ENCODE measurements at places on chromosomes 11 and 22.
A peak's percentile ranks its signal among the peaks of the same experiment; 100 is the strongest.

DNA sequence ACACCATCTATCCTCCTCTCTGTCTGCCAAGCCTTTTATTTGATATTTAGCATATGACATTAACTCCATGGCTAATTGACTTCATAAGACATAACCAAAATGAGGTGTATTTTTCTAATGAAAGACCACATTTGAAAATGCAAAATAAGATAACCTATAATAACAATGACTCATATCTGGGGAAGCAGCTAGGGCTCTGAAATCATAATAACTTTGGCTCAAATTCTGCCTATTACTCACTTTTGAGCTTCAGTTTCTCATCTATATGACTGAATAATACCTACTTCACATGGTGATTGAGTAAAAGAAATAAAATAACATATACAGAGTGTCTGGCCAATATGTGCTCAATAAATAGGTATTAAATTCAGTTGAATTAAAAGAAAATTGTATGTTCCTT, 1419.8 kb upstream of the TENM4 start:
- DNase-seq, result no peak

DNA sequence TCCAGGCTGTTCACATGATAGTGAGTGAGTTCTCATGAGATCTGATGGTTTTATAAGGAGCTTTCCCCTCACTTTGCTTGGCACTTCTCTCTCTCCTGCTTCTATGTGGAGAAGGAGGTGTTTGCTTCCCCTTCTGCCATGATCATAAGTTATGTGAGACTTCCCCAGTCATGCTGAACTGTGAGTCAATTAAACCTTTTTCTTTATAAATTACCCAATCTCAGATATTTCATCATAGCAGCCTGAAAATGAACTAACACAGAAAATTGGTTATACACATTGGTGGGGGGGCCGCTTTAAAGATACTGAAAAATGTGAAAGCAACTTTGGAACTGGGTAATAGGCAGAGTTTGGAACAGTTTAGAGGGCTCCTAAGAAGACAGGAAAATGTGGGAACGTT, 741.1 kb upstream of the LUZP2 start:
- no peak for DNase-seq

GRCh38 chr11:47946682-47947559, 33.4 kb upstream of the PTPRJ start:
- peak; percentile 63 for DNase-seq

GRCh38 chr11:132472411-132473172, 1059.7 kb downstream of the OPCML start:
- DNase-seq, result peak; percentile 67

DNA sequence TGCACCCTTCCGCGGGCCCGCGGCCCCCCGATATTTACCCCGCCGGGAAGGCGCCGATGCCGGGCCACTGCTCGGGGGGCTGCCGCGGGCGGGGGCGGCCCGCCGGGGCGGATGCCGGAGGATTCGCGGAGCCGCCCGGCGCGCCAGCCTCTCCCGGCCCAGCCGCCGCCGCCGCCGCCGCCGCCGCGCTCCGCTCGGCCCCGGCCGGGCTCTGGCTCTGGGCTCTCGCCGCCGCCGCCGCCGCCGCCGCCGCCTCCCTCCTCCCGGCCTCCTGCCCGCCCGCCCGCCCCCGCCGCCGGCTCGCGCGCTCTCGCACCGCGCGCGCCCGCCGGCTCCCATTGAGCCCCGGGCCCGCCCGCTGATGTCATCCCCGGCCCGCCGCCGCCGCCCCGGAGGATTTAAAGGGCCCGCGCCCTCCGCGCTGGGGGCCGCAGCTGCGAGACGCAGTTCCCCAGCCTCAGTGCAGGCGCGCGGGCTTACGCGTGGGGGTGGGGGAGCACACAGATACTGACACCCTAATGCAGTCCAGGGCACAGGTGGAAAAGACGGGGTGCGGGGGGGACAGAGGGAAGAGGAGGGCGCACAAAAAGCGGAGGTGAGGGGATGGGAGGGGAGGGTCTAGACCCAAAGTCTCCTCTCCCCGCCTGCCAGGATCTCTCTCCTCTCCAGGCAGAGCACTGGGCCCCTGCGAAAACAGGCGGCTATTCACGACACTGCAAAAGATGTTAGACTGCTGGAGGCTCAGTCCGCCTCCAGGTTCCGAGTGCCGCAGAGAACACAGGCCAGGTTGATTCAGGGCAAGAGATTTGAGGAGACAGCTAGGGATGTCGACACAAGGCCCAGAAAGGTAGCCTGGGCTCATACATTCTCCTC, at the start of gene CSNK1E:
Gene CSNK1E (minus strand): TSS at position 312 of the 873 bp plus-strand sequence. CDS start 3,276 bp downstream, outside the sequence.
- no peak for DNase-seq

DNA sequence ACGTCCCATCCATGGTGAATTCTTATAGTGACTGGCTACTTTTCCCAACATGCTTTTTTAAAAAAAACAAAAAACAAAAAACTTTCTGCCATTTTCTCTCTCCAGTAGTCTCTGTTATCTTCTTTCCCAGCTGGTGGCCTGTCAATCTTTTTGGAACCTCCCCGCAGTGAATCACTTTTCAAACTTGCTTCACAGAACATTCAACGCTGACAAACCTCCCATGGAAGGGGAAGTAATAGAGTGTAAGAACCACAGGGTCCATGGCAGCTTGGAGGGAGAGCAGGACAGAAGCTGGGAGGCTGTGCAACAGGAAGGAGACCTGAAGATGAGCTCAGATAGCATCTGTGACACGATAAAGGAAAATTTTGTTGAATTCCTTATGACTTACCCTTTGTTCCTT, 9.8 kb upstream of the CECR2 start:
- DNase-seq, result no peak

GRCh38 chr11:33835143-33835878, 56.6 kb downstream of the LMO2 start:
- peak; percentile 53 for DNase-seq

GRCh38 chr22:35178446-35178845, 78.8 kb upstream of the HMGXB4 start:
- DNase-seq, result no peak

- no peak for DNase-seq
These were observed 3.9 kb upstream of the CATSPERZ start for GRCh38 chr11:64296236-64296635.

- no peak for DNase-seq
These were observed 13.2 kb upstream of the MICAL2 start for GRCh38 chr11:12097219-12097618.

DNA sequence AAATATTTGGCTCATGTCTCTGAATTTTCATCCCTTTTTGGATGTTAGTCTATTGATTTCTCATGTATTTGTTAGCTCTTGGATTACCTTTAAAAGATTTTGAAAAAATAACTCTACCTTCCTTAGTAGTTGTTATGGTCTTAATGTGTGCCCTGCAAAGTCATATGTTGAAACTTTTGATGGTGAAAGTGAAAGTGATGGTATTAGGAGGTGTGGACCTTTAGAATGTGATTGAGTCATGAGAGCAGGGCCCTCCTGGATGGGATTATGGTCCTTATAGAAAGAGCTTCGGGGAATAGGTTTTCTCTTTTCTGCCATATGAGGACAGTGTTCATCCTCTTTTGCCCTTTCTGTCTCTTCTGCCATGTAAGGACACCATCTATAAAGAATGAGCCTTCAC, 33.6 kb upstream of the MPPED2 start:
- no peak for DNase-seq

DNA sequence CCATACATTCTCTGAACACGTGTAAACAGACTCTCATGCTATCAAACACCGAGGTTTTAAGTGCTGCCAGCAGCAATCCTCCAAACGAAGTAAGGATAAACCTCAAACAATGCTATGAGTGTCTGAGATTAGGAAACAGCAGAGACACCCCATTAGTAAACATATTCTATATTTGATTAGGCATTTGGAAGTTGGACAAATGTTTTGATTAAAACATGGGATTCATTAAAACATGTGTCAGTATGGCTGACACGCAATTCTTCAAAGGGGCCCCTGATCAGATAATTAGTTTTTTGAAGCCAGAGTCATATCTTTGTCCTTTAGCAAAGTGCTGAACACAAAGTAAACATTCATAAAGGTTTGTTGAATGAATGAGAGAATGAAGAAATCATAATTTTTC, 33.2 kb upstream of the BLID start:
- no peak for DNase-seq

DNA sequence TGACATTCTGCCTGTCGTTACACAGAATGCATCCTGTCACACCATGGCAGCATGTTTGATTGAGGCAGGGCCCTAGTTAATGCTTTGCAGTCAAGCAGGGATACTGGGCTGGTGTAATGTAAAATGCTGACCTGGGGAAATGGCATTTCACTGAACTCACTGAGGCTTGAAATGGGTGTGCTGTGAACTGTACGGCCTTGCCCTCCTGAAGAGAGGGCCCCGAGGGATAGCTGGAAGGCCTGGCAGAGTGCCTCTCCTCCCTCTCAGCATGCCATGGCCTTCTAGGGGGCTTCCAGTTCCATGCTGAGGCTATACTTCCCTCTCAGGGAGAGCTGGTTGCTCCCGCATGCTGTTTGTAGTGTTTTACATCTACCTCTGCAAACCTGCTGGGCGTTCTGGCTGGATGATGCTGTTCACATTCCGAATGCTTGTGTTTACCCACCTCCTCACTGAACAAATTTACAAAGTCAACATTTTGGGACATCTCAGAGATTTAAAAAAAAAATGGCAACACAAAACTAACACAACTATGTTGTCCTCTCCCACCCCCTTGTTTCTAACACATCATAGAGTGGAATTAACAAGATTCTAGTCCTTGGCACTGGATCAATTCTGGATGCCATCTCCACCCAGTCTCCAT, 416.7 kb upstream of the CADM1 start:
- DNase-seq, result no peak

DNA sequence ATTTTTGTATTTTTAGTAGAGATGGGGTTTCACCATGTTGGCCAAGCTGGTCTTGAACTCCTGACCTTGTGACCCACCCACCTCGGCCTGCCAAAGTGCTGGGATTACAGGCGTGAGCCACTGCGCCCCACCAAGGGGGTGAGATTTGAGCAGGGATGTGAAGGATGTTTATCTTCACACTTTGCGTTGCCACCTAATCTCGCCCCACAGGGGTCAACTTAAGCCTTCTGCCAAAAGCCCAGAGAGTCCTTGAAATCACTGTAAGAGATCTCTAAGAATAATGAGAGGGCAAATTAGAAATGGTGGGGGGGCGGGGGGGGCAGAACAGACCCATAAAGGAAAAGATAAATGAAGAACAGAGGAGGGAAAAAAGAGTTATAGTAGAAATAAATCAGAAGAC, 158.3 kb upstream of the TIMP3 start:
- DNase-seq, result no peak

- no peak for DNase-seq
These were observed 38.7 kb upstream of the ATXN10 start for GRCh38 chr22:45632791-45633515.

DNA sequence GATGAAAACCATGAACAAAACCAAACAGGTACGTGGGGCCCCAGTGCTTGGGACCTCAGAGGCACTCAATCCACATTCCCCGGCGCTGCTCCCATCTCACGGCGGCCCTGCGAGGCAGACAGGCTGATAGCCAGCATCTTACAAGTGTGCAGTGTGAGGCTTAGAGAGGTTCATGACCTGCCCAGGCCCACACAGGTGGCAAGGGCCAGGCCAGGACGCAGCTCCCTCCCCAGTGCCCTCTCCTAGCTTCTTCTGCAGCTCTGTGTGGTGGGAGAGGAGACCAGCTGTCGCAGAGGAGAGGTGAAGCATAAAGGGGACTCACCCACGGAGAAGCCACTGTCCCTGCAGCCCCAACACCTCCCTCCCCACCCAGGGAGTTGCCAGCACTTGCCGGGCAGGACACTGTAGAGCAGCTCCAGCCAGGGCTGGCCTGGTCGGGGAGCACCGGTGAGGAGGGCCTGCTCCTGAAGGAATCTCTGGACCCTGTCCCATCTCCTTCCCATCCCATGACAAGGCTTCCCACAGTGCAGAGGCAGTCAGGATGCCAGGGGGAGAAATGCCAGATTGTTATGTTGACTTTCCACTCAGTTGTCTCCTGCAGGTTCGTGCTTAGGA, 92.4 kb upstream of the TMEM45B start:
- DNase-seq, result no peak

GRCh38 chr11:125343718-125344131, 152.3 kb downstream of the FEZ1 start:
- no peak for DNase-seq

- no peak for DNase-seq
These were observed 36.8 kb upstream of the APOA1 start for GRCh38 chr11:116874251-116874650.

DNA sequence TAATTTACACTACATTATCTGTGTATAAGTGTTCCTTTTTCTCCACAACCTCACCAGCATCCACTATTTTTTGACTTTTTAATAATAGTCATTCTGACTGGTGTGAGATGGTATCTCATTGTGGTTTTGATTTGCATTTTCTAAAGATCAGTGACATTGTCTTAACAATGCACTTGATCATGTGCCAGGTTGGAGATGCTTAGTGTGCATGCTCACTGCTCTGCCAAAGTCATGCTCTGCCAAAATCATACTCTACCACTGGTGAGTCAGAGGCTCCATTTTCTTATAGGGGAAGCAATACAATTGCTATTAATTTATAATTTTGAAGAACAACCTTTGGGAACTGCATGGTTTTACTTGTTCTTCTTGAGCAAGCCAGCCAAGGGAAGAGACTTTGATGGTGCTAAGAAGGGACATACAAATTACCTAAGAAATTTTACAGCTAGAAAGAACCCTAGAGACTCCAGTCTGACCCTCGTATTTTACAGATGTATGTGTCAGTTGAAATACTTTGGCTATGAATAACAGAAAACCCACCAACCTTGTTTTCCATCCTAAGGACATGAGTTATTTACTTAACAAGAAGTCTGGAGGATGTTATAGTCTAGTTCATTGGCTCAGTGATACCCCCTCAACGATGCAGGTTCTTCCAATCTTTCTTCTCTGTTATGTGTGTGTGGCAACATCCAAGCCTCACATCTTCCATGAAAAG, 368.9 kb downstream of the DDX10 start:
- DNase-seq, result peak; percentile 85

GRCh38 chr11:58503361-58503856, 4.5 kb downstream of the OR5B21 start:
- no peak for DNase-seq

DNA sequence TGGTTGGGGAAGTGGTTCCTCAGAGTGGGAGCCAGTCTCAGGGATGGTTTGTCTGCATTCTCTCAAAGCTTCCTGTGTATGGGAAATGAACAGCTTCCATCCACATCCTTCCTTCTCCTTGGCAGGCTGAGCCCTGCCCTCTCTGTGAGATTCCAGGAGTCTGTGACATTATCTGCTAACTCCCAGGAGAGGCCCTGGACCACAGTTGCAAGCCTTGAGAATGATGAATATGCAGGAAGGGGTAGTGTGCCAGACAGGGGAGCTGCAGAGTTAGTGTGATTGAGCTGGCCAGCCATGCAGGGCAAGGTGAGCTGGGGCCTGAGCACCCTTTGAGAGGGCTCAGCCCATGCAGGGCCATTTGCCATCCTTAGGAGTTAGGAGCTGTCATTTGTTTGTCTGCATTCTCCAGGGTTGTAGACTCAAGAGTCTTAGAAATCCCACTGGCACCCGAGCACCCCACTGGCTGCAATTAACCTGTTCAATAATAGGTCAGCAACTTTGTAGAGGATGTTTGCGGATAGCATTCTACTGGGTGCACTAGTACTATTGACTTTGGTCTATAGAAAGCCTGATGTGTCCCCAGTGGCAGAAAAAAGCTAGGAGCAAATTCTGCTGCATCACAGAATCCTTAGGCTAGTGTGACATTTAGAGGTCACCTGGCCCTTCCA, 299.0 kb upstream of the CADM1 start:
- DNase-seq, result no peak

- no peak for DNase-seq
These were observed 22.6 kb downstream of the FADD start for GRCh38 chr11:70225681-70226177.

GRCh38 chr11:69691463-69691862, 12.4 kb downstream of the FGF19 start:
- DNase-seq, result no peak

GRCh38 chr11:77155082-77155475, 27.0 kb downstream of the MYO7A start:
- no peak for DNase-seq

- DNase-seq, result no peak
These were observed 67.7 kb downstream of the SPON1 start for GRCh38 chr11:14029971-14030920.

Measured in AG04449 (cell line).